Breast epithelium (tissue), 4 donors: ENCODE measurements at places on chromosomes 7 and 10. TPM values are rescaled to one million over a fixed set of nuclear protein-coding genes. Genes with fewer than 3 reads are reported as not detected.

DNA sequence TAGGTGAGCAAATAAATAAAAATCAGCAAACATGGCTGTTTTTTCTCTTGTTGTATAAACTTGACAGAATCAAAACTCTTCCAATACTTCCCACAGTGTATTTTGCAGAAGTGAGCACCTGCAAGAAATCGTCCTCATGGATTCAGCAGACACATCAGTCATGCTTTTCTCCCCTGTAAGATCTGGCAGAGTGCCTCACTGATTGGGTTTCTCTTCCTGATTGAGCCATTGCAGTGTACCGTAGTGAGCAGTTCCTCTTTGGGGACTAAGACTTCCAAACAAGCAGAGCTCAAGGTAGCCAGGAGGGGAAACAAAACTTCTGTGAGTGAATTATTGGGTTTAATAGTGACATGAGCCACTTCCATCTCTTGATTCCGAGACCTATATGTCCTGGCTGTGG, 2.2 kb upstream of the CCDC3 start:
- H3K27ac ChIP-seq = no peak overlapping the region
- no peaks in the 10 kb centered on the region for H3K4me1 ChIP-seq
- no peak overlapping the region for H3K4me3 ChIP-seq
- no peak for DNase-seq
- peaks cover 15% of the 10 kb centered on the region for H3K27me3 ChIP-seq

GRCh38 chr7:118502235-118502634, 277.7 kb downstream of the ANKRD7 start:
- no peak for DNase-seq
- no peak overlapping the region for H3K27ac ChIP-seq
- no peaks in the 10 kb centered on the region for H3K4me1 ChIP-seq
- no peaks in the 10 kb centered on the region for H3K36me3 ChIP-seq
- H3K27me3 ChIP-seq = no peaks in the 10 kb centered on the region
- H3K4me3 ChIP-seq = no peak overlapping the region

Gene FAM13C
- total RNA-seq = 6.9 TPM

DNA sequence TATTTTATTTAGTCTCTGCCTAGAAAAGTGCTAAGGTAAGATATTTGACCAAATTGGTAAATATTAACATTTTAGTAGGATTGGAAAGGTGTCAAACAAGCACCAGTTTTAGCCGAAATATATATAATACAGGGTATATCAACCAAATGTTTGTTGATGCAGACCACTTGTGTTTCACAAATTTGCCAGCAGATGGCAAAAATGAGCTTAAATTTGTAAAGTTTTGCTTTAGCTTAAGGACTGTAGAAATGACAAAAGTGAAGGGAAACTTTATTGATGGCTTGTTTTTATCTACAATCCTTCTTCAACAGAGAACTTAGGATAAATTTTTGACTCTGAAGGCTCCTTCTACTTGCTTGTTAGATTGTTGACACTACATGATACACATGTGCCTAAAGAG, 4.8 kb upstream of the POLR1F start:
- DNase-seq = no peak
- H3K27me3 ChIP-seq = no peaks in the 10 kb centered on the region
- H3K4me1 ChIP-seq = no peaks in the 10 kb centered on the region

- H3K27ac ChIP-seq = peak overlapping the region; percentile 91
- H3K27me3 ChIP-seq = no peaks in the 10 kb centered on the region
- H3K4me1 ChIP-seq = no peaks in the 10 kb centered on the region
- DNase-seq = no peak
- H3K36me3 ChIP-seq = no peaks in the 10 kb centered on the region
- peak overlapping the region; percentile 79 for H3K4me3 ChIP-seq
These were observed 448 bp upstream of the NET1 start for GRCh38 chr10:5411941-5412276.

Gene HMX2
- total RNA-seq = not detected

Gene SLC29A3
- total RNA-seq = 5.6 TPM

GRCh38 chr7:26645121-26645520, 219.3 kb downstream of the SKAP2 start:
- no peak overlapping the region for H3K4me3 ChIP-seq
- H3K27ac ChIP-seq = no peak overlapping the region
- no peaks in the 10 kb centered on the region for H3K4me1 ChIP-seq
- DNase-seq = no peak

- H3K4me3 ChIP-seq = no peak overlapping the region
- no peaks in the 10 kb centered on the region for H3K27me3 ChIP-seq
- no peaks in the 10 kb centered on the region for H3K36me3 ChIP-seq
- H3K4me1 ChIP-seq = no peaks in the 10 kb centered on the region
- DNase-seq = no peak
These were observed 14.9 kb downstream of the CCL26 start for GRCh38 chr7:75756991-75757676.

Gene CRCP
- total RNA-seq = 41.3 TPM

DNA sequence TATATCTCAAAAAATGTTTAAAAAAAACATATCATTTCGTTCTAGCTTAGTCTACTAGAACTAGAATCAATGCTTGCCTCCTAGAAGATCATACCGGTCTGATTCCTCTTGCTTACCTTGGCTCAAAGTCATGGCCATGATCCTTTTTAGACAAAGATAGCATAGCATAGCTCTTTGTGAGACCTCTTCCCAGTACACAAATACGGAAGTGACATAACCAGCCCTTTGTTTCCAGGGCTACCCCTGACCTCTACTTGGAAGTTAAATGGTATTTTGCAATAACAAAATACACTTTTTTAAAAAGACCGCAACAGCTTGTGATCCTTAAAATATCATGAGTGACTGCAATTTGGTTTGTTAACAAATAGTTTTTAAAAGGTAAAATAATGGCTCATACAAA, 130.7 kb upstream of the NOBOX start:
- H3K36me3 ChIP-seq = no peaks in the 10 kb centered on the region
- H3K4me3 ChIP-seq = no peak overlapping the region
- no peak overlapping the region for H3K27ac ChIP-seq
- H3K4me1 ChIP-seq = no peaks in the 10 kb centered on the region
- no peaks in the 10 kb centered on the region for H3K27me3 ChIP-seq

DNA sequence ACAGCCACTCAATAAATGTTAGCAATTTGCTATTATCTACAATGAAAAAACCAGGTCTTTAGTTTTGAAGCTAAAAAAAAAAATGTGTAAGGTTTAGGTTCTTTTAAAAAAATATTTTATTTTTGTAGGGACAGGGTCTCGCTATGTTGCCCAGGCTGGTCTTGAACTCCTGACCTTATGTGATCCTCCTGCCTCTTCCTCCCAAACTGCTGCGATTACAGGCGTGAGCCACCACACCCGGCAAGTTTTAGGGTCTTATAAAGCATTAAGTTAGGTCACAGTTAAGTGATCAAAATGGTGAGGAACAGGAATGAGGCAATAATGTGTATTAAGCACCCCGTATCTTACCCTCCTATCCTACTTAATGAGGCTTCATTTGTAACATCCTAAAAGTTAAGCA, 774 bp downstream of the SEM1 start:
- peak overlapping the region; percentile 84 for H3K4me3 ChIP-seq
- no peak for DNase-seq
- peaks cover 8% of the 10 kb centered on the region for H3K4me1 ChIP-seq
- H3K27ac ChIP-seq = peak overlapping the region; percentile 89
- no peaks in the 10 kb centered on the region for H3K27me3 ChIP-seq
